ENCODE measurements at places on chromosomes 2 and 18. TPM values are rescaled to one million over a fixed set of nuclear protein-coding genes. Genes with fewer than 3 reads are reported as not detected.

The UPP2 gene
- not detected for total RNA-seq

- no peak for DNase-seq
- peak overlapping the region; percentile 84 for H3K4me3 ChIP-seq
- H3K27me3 ChIP-seq, result no peaks in the 10 kb centered on the region
- peaks cover 7% of the 10 kb centered on the region for H3K4me1 ChIP-seq
- H3K36me3 ChIP-seq, result no peaks in the 10 kb centered on the region
These were observed 609 bp upstream of the ZNF2 start for GRCh38 chr2:95165030-95165370.

The WDR43 gene
- 49.0 TPM for total RNA-seq

DNA sequence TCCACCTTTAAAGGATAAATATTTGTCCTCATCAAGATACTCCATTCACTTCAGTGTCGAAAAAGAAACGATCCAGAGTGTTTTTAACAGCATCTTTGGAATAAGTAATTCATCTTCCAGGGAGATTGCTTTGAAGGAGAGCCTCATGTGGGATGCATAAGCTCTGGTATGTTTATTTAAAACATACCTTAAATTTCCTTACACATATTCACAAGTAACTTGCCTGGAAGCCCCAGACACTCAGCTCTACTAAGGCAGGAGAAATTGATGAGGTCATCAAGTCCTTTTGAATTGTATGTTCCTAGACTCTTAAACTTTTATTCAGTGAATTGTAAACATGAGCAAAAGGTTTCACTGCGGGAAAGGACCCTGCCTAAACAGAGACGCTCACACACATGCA is 103.0 kb downstream of the CDK15 start:
- peak overlapping the region; percentile 98 for H3K27ac ChIP-seq
- peak overlapping the region; percentile 20 for H3K4me3 ChIP-seq
- DNase-seq, result no peak
- H3K4me1 ChIP-seq, result peaks cover 34% of the 10 kb centered on the region
- H3K27me3 ChIP-seq, result no peaks in the 10 kb centered on the region

The GALNT5 gene
- 0.33 TPM for total RNA-seq

The AKAIN1 gene
- 0.14 TPM for total RNA-seq

DNA sequence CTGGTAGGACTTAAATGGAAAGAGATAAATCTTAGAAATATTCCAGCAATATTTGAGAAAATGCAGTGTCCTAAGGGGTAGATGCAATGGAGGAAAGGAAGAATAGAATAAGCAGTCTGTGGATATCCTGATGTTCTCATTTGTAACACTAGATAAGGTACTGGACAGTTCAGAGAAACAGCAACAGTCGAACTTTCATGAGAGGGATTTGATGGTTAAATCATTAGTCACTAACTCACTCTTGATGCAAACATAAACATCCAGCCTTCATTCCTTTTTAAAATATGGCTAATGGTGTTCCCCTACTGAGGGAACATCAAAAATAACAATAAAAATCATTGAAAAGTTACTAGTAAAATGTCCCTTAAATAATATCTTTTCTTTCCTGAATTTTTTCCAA is 211.4 kb upstream of the SLC39A10 start:
- no peak overlapping the region for H3K4me3 ChIP-seq
- no peak overlapping the region for H3K27ac ChIP-seq
- no peaks in the 10 kb centered on the region for H3K27me3 ChIP-seq
- DNase-seq, result no peak
- H3K4me1 ChIP-seq, result no peaks in the 10 kb centered on the region

The NEU4 gene
- 0.05 TPM for total RNA-seq

The LCT gene
- 1.1 TPM for total RNA-seq

GRCh38 chr2:191115391-191115790 is 35.4 kb downstream of the STAT4 start:
- no peaks in the 10 kb centered on the region for H3K27me3 ChIP-seq
- no peak overlapping the region for H3K4me3 ChIP-seq
- H3K4me1 ChIP-seq, result no peaks in the 10 kb centered on the region
- H3K36me3 ChIP-seq, result no peaks in the 10 kb centered on the region

The ASIC4 gene
- 0.05 TPM for total RNA-seq

GRCh38 chr18:40935423-40935822 is 1019.6 kb upstream of the PIK3C3 start:
- no peak overlapping the region for H3K4me3 ChIP-seq
- no peaks in the 10 kb centered on the region for H3K27me3 ChIP-seq
- no peak for DNase-seq

DNA sequence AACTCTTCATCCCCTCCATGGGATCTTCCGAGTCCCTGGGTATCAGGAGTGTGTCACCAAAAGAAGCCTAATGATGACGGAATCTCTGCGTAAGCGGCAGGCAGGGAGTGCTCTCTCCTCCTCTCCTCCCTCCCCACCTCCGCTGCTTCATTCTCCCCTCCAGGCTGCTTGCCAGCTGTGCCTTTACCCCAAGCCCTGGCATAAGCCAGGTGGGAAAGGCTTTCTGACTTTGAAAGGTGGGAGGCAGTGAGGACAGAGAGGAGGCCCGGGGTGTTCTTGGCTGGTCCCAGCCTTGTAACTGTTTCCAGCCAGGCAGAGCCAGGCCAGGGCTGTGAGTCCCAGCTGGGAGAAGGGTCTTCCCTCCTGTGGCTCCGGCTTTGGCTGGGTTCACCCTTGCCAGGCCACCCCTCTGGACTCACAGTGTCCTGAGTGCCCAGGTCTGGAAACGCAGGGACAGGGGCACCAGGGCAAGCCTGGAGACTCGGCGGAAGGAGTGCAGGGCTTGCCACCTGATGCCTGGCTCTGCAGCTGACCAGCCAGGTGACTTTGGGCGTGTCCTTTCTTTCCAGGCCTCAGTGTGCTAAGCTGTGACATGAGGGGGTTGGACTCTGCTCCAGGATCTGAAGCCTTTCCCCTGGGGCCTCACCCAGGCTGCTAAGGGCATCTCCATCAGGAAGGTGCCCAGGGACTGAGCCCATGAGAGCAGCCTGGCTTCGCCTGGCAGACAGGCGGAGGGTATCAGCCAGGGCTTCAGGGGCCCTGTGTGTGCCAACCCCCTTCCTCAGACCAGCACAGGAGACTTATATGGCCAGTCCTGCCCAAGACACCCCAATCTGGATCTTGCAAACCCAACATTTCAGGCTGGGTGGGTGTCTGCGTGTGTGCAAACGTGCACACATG is 32.7 kb upstream of the HPCAL1 start:
- H3K27ac ChIP-seq, result no peak overlapping the region
- no peak overlapping the region for H3K4me3 ChIP-seq
- H3K36me3 ChIP-seq, result no peaks in the 10 kb centered on the region
- DNase-seq, result no peak
- no peaks in the 10 kb centered on the region for H3K27me3 ChIP-seq

DNA sequence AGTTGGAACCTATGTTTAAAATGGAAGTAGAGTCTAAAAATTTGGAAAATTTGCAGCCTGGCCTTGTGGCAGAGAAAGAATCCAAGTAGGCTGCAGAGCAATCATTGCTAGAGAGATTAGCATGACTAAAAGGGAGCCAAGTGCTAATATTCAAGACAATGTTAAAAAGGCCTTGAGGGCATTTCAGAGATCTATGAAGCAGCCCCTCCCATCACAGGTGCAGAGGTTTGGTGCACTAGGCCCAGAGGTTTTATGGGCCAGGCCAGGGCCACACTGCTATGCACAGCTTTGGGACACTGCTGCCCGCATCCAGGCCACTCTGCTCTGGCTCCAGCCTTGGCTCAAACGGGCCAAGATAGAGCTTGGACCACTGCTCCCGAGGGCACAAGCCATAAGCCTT is 6.7 kb upstream of the IL1A start:
- no peaks in the 10 kb centered on the region for H3K4me1 ChIP-seq
- H3K27me3 ChIP-seq, result no peaks in the 10 kb centered on the region

DNA sequence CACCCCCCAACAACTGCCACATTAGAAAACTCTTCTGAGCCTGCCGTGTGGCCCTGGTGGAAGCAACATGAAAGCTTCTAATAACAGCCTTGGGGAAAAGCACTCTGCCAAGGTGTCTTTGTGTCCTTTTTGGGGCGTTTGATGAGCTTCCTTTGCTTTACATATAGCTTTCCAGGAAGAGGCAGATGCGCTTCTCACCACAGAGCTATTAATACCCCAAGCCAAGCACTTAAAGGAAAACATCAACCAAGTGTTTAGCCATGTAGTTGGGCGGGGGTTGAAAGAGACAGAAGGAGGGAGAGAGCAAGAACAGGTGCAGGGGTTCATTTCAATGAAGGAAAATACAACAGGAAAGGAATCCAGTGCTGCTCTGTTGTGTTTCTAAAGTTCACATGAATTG is 176.1 kb downstream of the VAPA start:
- H3K27ac ChIP-seq, result no peak overlapping the region
- peaks cover 6% of the 10 kb centered on the region for H3K4me1 ChIP-seq
- H3K4me3 ChIP-seq, result no peak overlapping the region
- H3K27me3 ChIP-seq, result no peaks in the 10 kb centered on the region
- peak; percentile 49 for DNase-seq

The IL1R2 gene
- 4.9 TPM for total RNA-seq

DNA sequence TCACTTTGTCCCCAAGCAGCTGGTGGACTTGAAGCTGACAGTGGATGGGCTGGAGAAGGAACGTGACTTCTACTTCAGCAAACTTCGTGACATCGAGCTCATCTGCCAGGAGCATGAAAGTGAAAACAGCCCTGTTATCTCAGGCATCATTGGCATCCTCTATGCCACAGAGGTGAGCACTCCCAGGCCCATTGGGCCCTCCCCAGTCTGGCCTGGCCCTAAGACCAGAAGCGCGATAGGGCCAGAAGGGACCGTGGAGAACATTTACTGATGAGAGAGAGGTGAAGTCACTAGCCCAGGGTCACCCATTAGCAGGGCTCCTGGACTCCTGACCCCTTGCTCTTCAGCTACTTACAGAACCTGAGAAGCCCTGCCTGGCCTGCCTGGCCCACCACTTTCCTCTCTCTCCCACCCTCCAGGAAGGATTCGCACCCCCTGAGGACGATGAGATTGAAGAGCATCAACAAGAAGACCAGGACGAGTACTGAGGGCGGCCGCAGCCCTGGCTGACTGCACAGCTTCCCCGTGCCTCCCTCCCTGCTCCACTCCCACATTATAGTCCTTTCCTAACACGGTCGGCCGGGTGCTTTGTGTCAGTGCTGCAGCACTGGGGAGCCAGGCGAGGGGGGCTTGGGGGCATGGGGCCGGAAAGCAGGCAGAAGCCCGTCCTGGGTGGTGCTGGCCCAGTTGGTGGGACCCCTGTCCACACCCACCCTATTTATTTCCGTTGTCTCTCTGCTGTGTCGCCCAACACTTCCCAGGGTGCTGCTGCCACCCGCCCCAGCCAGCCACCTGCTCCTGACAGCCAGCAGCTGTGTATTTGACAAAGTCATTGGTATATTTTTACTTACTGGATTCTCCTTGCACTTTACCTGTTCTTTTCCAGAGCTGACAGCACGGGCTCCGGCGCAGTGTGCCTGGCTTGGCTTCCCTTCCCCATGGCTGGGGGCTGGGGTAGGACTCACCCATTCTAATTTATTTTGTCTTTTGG is 6.6 kb upstream of the TMEM214 start:
- H3K4me3 ChIP-seq, result no peak overlapping the region
- DNase-seq, result no peak
- H3K27me3 ChIP-seq, result no peaks in the 10 kb centered on the region
- H3K4me1 ChIP-seq, result no peaks in the 10 kb centered on the region

- H3K4me3 ChIP-seq, result no peak overlapping the region
- H3K27ac ChIP-seq, result no peak overlapping the region
- H3K4me1 ChIP-seq, result no peaks in the 10 kb centered on the region
- peak; percentile 48 for DNase-seq
- no peaks in the 10 kb centered on the region for H3K36me3 ChIP-seq
- no peaks in the 10 kb centered on the region for H3K27me3 ChIP-seq
These were observed 8.0 kb upstream of the STAM2 start for GRCh38 chr2:152183401-152184073.

- no peaks in the 10 kb centered on the region for H3K27me3 ChIP-seq
- no peak overlapping the region for H3K4me3 ChIP-seq
- H3K36me3 ChIP-seq, result peaks cover 97% of the 10 kb centered on the region
- H3K4me1 ChIP-seq, result peaks cover 67% of the 10 kb centered on the region
These were observed 116.2 kb downstream of the STPG4 start for GRCh38 chr2:47038656-47039488.

DNA sequence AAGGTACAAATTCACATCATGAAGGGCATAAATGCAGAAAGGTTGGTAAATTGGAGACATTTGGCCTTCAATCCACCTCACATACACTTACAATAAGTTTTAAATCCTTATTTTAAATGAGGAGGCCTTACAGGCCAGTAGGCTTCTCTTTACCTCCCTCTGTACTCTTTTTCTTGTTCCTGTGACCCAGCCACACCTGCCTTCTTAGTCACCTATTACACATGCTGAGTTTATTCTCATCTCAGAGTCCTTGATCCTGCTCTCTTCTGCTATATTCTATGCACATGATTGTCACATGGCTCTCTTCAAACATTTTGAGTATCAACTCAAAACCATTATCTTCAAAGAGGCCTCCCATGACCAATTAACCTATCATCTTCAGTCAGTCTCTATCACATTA is 491.5 kb downstream of the SATB2 start:
- no peak overlapping the region for H3K4me3 ChIP-seq
- H3K36me3 ChIP-seq, result no peaks in the 10 kb centered on the region

DNA sequence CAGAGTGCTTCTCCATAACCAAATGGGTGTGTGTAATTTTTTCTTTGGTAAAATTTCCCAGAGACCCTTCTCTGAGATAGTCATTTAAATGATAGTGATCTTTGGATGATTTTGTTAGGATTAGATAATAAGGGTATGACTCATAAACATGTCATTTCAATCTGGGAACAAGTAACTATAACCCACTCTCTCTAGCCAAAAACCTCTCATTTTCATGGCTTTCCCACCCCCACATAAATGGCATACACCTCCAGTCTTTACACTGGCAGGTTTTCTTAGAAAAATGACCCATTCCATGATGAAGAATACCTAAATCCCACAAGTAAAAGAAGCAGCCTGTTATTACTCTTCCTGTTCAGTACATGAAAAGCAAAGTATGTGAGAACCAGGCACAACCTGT is 572.0 kb upstream of the ZEB2 start:
- no peak overlapping the region for H3K4me3 ChIP-seq
- no peak overlapping the region for H3K27ac ChIP-seq
- no peaks in the 10 kb centered on the region for H3K27me3 ChIP-seq
- no peak for DNase-seq
- no peaks in the 10 kb centered on the region for H3K4me1 ChIP-seq

GRCh38 chr2:188292348-188293239 is 920 bp downstream of the GULP1 start:
- H3K27ac ChIP-seq, result peak overlapping the region; percentile 68
- no peaks in the 10 kb centered on the region for H3K36me3 ChIP-seq
- H3K4me3 ChIP-seq, result peak overlapping the region; percentile 31
- H3K4me1 ChIP-seq, result no peaks in the 10 kb centered on the region

DNA sequence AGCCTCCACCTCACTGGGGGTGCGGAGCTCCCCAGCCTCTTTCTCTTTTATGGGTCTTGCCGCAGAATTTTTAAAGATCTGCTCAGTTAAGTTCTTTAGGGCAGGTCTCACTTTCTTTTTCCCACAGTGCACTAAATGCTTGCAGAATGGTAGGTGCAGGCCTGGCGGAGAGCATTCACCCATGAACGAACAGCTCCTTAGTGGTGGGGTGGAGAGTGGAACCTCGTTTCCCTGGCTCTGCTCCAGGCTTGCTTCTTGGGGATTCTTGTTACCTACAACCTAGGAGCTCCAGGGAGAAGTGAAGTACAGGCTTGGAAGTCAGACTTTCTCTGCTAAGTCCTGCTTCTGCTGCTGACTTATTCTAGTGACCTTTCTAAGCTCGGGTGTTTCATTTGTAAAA is 70.3 kb upstream of the PXDN start:
- no peak overlapping the region for H3K27ac ChIP-seq
- DNase-seq, result no peak
- no peaks in the 10 kb centered on the region for H3K4me1 ChIP-seq
- no peaks in the 10 kb centered on the region for H3K36me3 ChIP-seq

The CAMKMT gene
- 7.0 TPM for total RNA-seq

All from thymus (tissue), 14 donors.